Fibroblast of lung (primary cell): ENCODE measurements at places on chromosomes 13 and 19. TPM values are rescaled to one million over a fixed set of nuclear protein-coding genes. Genes with fewer than 3 reads are reported as not detected.

Gene CERS1
- polyA plus RNA-seq = 0.23 and 1.4 TPM in 2 replicates

- no peaks in the 10 kb centered on the region for H3K4me1 ChIP-seq
- no peak overlapping the region for H3K27ac ChIP-seq
- no peaks in the 10 kb centered on the region for H3K36me3 ChIP-seq
- no peaks in the 10 kb centered on the region for H3K27me3 ChIP-seq
- H3K4me3 ChIP-seq = peak overlapping the region; percentile 3
Measured at GRCh38 chr13:59103004-59103768, 1060.5 kb downstream of the DIAPH3 start.

DNA sequence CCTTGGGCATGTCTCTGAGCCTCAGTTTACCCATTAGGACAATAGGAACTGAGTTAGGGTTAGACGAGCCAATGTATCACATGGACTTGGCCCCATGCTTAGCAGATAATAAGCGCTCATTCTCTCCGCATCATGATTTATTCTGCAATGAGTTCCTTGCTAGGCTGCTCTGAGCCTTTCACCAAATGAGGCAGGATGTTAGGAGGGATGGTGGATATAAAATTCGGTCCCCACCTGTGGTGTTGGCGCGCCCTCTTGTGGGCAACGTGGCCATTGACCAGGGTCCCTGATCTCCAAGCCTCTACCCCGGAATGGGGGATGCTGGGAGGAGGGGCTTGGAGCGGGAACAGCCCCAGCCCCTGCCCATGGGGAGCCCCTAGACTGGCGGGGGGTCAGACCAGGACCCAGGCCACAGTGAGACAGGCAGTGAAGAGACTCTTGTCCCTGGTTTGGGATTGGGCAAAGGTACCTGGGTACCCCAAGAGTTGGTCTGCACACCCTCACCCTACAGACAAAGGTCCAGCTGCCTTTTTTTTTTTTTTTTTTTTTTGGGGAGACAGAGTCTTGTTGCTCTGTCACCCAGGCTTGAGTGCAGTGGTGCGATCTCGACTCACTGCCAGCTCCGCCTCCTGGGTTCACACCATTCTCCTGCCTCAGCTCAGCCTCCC, 43.9 kb downstream of the CERS4 start:
- no peaks in the 10 kb centered on the region for H3K4me1 ChIP-seq
- no peaks in the 10 kb centered on the region for H3K36me3 ChIP-seq
- no peak overlapping the region for H3K4me3 ChIP-seq
- H3K27me3 ChIP-seq = no peaks in the 10 kb centered on the region
- H3K27ac ChIP-seq = no peak overlapping the region

Gene CCDC159
- polyA plus RNA-seq = 13.8 and 14.4 TPM in 2 replicates

Gene CABP5
- not detected in 2 replicates for polyA plus RNA-seq

Gene RSPH6A
- not detected in 2 replicates for polyA plus RNA-seq

- DNase-seq = no peak
- H3K36me3 ChIP-seq = peaks cover 1% of the 10 kb centered on the region
- no peaks in the 10 kb centered on the region for H3K4me1 ChIP-seq
- no peaks in the 10 kb centered on the region for H3K27me3 ChIP-seq
- no peak overlapping the region for H3K27ac ChIP-seq
Measured at GRCh38 chr19:18946918-18947317, 5.9 kb upstream of the HOMER3 start.

GRCh38 chr13:97193577-97193976, 28.6 kb upstream of the MBNL2 start:
- H3K4me3 ChIP-seq = no peak overlapping the region
- H3K4me1 ChIP-seq = peaks cover 4% of the 10 kb centered on the region
- DNase-seq = no peak
- no peaks in the 10 kb centered on the region for H3K36me3 ChIP-seq

DNA sequence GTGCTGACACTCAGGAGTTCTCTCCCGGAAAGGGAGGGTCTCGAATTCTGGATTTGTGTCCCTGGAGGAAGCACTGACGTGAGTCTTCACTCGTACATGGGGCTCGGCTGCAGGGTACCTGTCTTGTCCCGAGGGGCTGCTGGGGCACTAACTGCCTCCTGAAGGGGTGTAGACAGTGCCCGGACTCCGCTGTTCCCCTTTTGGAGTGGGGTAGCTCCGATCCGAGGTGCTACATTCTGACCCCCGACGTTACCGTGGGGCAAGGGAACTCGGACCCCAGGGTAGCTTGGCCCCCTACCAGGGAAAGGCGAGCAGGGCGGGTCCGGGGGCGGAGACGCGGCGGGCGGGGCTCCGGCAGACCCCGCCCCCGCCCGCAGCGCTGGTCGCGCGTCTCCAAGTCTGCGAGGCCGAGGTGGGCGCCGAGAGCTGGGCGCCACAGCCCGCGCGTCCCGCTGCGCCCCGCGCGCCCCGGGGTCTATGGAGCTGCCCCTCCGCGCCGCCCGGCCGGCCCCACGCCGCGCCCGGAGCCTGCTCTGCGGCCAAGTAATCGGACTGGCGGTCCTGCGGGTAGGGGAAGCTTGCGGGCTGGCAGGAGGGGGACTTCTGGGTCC, at the start of gene NPAS1:
Gene NPAS1 (plus strand): TSS at position 407 of the 611 bp plus-strand sequence. CDS start 1,211 bp downstream, outside the sequence.
- H3K27ac ChIP-seq = no peak within 1 kb of the TSS
- DNase-seq = no peak
- H3K4me3 ChIP-seq = peak within 1 kb of the TSS; percentile 46
- peaks cover 26% of the 10 kb centered on the region for H3K27me3 ChIP-seq
- H3K4me1 ChIP-seq = no peaks in the 10 kb centered on the region

Gene ZSWIM9
- polyA plus RNA-seq = 0.29 and 0.39 TPM in 2 replicates

- no peak overlapping the region for H3K4me3 ChIP-seq
- H3K27me3 ChIP-seq = peaks cover 29% of the 10 kb centered on the region
- H3K4me1 ChIP-seq = no peaks in the 10 kb centered on the region
- DNase-seq = no peak
- H3K27ac ChIP-seq = no peak overlapping the region
- no peaks in the 10 kb centered on the region for H3K36me3 ChIP-seq
Measured at GRCh38 chr19:11479898-11480714, 740 bp downstream of the ELAVL3 start.

GRCh38 chr13:27510082-27510481, 59.7 kb upstream of the MTIF3 start:
- no peak overlapping the region for H3K4me3 ChIP-seq
- no peaks in the 10 kb centered on the region for H3K36me3 ChIP-seq
- H3K4me1 ChIP-seq = no peaks in the 10 kb centered on the region
- H3K27ac ChIP-seq = no peak overlapping the region
- peaks cover 5% of the 10 kb centered on the region for H3K27me3 ChIP-seq

- DNase-seq = no peak
- peaks cover 4% of the 10 kb centered on the region for H3K4me1 ChIP-seq
- no peaks in the 10 kb centered on the region for H3K36me3 ChIP-seq
- H3K4me3 ChIP-seq = peak overlapping the region; percentile 59
- H3K27me3 ChIP-seq = peaks cover 16% of the 10 kb centered on the region
- no peak overlapping the region for H3K27ac ChIP-seq
Measured at GRCh38 chr19:709196-709964, 645 bp downstream of the PALM start.

Gene LILRA1
- polyA plus RNA-seq = not detected in 2 replicates

GRCh38 chr19:10316229-10317044, 622 bp upstream of the FDX2 start:
- H3K36me3 ChIP-seq = peaks cover 18% of the 10 kb centered on the region
- H3K4me3 ChIP-seq = no peak overlapping the region
- no peaks in the 10 kb centered on the region for H3K4me1 ChIP-seq
- no peak overlapping the region for H3K27ac ChIP-seq
- no peaks in the 10 kb centered on the region for H3K27me3 ChIP-seq

DNA sequence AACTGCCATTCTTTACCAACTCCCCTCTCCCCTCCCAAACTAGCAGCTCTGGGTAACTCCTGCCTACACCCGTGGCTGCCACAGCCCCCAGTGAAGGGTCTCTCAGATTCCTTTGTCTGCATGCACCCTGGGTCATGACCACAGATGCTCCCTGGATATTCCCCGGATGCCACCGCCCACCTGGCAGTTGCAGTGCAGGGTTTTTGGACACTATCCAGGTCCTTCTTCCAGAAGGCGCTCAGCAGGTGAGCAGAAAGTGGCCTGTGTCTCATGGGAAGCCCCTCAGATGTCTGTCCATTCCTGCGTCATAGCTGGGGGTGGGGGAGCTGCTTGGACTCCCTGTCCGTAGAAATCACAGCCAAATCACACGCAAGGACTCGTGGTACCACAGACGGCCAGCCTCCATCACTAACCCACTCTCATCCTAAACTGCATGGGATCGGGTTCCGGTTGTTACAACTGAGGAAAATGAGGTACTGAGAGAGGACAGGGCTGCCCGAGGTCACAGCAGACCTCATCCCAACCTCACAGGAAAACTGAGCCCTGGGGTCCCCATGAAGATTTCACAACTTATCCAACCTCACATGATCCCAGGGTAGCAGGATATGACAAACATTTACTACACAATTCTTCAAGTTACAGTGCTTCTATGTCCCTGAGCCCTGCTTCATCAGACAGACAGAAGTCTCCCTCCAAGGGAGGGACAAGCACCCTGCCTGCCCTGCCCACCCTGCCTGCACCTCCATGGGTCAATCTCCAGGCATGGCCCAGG, 38.6 kb downstream of the ELL start:
- DNase-seq = no peak
- peaks cover 22% of the 10 kb centered on the region for H3K4me1 ChIP-seq
- H3K27me3 ChIP-seq = no peaks in the 10 kb centered on the region
- no peak overlapping the region for H3K4me3 ChIP-seq
- H3K27ac ChIP-seq = no peak overlapping the region
- no peaks in the 10 kb centered on the region for H3K36me3 ChIP-seq

DNA sequence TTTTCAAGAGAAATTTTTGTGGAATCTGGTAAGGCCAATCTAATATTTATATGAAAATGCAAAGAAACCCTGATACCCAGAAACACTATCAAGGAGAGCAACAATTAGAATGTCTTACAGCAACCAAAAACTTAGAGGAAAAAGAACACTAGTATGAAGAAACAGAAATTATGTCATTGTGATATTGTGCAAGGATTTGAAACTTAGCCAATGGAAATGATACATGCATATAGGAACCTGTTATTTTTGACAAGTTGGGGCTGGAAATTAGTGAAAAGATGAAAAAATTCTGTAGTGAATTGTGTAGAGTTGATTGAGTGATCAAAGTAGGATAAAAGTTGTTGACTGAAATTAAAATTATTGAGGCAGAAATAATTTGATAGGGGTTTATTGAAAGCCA, 792.6 kb upstream of the SLITRK6 start:
- H3K27me3 ChIP-seq = no peaks in the 10 kb centered on the region
- no peak overlapping the region for H3K4me3 ChIP-seq
- no peak overlapping the region for H3K27ac ChIP-seq
- H3K4me1 ChIP-seq = no peaks in the 10 kb centered on the region
- peak; percentile 68 for DNase-seq

DNA sequence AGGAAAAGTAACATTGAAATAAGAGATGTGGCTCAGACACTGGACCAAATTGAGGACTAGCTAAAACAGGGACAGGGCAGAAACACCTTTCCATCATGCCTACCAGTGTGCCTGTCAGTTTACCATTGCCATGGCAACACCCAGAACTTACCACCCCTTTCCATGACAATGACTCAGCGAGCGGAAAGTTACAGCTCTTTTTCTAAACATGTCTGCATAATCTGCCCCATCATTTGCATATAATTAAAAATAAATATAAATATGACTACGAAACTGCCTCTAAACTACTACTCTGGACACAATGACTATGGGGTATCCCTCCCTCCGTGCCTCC, 96.0 kb downstream of the UBL3 start:
- H3K36me3 ChIP-seq = no peaks in the 10 kb centered on the region
- DNase-seq = peak; percentile 33
- no peaks in the 10 kb centered on the region for H3K4me1 ChIP-seq
- no peak overlapping the region for H3K27ac ChIP-seq
- no peaks in the 10 kb centered on the region for H3K27me3 ChIP-seq

DNA sequence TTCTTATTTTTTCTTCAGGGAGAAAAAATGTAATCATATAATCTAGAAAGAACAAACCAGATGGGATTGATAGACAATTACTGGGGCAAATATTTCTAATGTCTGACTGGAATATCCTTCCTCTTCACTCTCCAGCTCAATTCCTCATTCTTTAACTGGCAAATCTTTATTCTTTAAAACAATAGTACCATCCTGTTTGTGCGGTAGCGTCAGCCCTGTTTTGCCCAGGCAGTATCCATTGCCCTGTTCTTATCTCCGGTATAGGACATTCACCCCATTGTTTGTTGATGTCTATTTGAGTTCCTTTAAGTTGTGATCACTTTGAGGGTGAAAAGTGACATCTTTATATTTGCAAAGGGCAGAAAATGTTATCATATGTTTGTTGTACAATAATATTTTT, 185.4 kb downstream of the POSTN start:
- no peaks in the 10 kb centered on the region for H3K27me3 ChIP-seq
- no peak overlapping the region for H3K27ac ChIP-seq
- H3K4me3 ChIP-seq = no peak overlapping the region
- H3K36me3 ChIP-seq = no peaks in the 10 kb centered on the region
- DNase-seq = no peak

Gene EFNB2
- polyA plus RNA-seq = 20.0 and 28.3 TPM in 2 replicates

- H3K4me1 ChIP-seq = no peaks in the 10 kb centered on the region
- no peaks in the 10 kb centered on the region for H3K36me3 ChIP-seq
- no peak overlapping the region for H3K27ac ChIP-seq
- DNase-seq = no peak
Measured at GRCh38 chr19:34824686-34825085, 51.7 kb upstream of the ZNF599 start.

- H3K4me3 ChIP-seq = no peak overlapping the region
- no peaks in the 10 kb centered on the region for H3K27me3 ChIP-seq
- H3K27ac ChIP-seq = no peak overlapping the region
- peaks cover 6% of the 10 kb centered on the region for H3K4me1 ChIP-seq
- no peak for DNase-seq
Measured at GRCh38 chr19:13139633-13140311, 10.4 kb downstream of the STX10 start.

GRCh38 chr13:110032969-110033368, 246.6 kb upstream of the IRS2 start:
- DNase-seq = no peak
- no peaks in the 10 kb centered on the region for H3K4me1 ChIP-seq
- no peak overlapping the region for H3K27ac ChIP-seq
- no peaks in the 10 kb centered on the region for H3K27me3 ChIP-seq
